Activated T-cell treated with anti-CD3 and anti-CD28 coated beads, Interleukin-2, amount 50 U/mL, for 48 hours (primary cell): ENCODE measurements at places on chromosomes 5 and 9.

GRCh38 chr5:133797167-133797566, 171.3 kb downstream of the C5orf15 start:
- DNase-seq, result no peak

- DNase-seq, result no peak
Observed at GRCh38 chr9:124271660-124272059, 13.9 kb downstream of the NEK6 start.

- DNase-seq, result no peak
Observed at GRCh38 chr5:98749046-98749445, 24.4 kb upstream of the RGMB start.

GRCh38 chr5:122435761-122436160, 123.7 kb downstream of the SNCAIP start:
- no peak for DNase-seq

- no peak for DNase-seq
Observed at GRCh38 chr9:133713960-133714495, 24.1 kb downstream of the SARDH start.

- DNase-seq, result no peak
Observed at GRCh38 chr9:100589582-100589981, 11.7 kb downstream of the CAVIN4 start.

GRCh38 chr9:120765910-120766425, 27.2 kb downstream of the FBXW2 start:
- no peak for DNase-seq

- peak; percentile 15 for DNase-seq
Observed at GRCh38 chr5:88555674-88556073, 287.0 kb upstream of the TMEM161B start.

DNA sequence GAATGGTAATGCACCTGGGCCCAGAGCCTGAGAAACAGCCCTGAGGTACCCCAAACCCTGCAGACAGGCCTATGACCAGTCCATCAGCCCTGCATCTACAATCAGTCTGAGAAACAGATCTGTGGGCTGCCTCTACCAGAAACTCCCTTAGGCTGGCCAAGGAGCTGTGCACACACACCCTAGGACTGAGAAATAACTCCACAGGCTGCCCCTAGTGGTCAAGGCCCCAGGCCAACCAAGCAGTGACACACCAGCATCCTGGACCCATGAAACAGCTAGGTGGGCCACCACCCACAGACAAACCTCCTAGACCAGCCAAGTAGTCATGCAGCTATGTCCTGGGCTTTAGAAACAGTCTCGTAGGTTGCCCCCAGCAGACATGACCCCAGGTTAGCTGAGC, 253.6 kb upstream of the VLDLR start:
- DNase-seq, result no peak

DNA sequence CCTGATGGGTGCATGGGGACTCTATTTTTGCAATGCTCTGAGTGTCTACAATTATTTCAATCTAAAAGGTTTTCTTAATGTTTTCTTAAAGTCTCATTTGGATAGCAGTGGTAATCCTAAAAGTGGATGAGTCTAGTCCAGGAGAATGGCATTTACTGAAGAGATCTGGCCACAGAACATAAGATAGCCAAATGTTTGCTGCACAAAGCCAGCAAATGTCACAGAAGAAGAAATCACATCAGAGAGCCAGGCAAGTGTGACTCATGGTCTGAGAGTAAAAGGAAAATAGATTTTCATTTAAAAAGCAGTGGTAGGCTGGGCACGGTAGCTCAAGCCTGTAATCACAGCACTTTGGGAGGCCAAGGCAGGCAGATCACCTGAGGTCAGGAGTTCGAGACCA, 352.7 kb upstream of the GRAMD2B start:
- no peak for DNase-seq

GRCh38 chr5:131005963-131006684, 158.9 kb downstream of the HINT1 start:
- DNase-seq, result no peak

GRCh38 chr9:128164307-128164885, 4.3 kb downstream of the BBLN start:
- DNase-seq, result no peak

DNA sequence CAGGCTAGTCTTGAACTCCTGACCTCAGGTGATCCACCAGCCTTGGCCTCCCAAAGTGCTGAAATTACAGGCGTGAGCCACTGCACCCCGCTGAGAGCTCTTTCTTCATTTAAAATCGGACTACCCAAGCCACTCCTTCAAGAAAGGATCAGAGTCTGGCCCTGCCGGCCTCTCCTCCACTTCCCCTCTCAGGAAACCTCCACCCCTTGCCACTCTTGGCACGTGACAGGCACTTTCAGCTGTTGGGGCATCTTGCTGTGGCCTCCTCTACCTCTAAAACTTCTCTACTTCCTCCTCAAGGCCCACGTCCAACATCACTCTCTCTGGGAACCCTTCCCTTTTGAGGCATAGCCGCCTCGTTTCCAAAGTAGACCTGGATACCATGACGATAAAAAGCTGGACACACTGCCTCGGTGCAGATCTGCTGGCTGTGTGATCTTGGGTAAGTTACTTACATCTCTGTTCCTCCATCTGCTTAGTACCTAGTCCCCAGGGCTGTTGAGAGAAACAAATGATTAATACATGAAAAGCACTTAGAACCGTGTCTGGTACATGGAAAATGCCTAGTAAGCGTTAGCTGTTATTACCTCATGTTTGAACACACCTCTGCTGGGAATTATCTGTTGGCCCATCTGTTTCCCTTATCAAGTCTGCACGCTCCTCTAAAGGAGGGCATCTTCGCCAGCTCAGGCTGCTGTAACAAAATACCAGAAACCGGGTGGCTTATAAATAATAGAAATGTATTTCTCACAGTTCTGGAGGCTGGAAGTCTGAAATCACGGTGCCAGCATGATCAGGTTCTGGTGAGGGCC, 55.3 kb downstream of the SMIM23 start:
- no peak for DNase-seq

GRCh38 chr5:143121135-143121475, 282.4 kb downstream of the NR3C1 start:
- no peak for DNase-seq

GRCh38 chr5:98556712-98557111, 216.8 kb upstream of the RGMB start:
- DNase-seq, result no peak

DNA sequence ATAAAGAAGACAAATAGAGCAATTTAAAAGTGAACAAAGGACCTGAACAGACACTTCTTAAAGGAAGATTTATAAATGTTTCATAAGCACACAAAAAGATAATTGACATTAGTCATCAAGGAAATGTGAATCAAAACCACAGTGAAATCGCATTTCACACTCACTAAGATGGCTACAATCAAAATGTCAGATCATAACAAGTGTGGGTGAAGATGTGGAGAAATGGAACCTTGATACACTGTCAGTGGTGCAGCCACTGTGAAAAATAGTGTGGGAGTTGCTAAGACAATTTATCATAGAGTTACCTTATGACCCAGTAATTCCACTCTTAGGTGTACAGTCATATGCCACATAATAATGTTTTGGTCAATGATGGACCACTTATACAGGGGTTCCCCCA, 54.5 kb upstream of the HTR4 start:
- no peak for DNase-seq

- DNase-seq, result no peak
Observed at GRCh38 chr5:37005252-37005651, 128.7 kb downstream of the NIPBL start.

DNA sequence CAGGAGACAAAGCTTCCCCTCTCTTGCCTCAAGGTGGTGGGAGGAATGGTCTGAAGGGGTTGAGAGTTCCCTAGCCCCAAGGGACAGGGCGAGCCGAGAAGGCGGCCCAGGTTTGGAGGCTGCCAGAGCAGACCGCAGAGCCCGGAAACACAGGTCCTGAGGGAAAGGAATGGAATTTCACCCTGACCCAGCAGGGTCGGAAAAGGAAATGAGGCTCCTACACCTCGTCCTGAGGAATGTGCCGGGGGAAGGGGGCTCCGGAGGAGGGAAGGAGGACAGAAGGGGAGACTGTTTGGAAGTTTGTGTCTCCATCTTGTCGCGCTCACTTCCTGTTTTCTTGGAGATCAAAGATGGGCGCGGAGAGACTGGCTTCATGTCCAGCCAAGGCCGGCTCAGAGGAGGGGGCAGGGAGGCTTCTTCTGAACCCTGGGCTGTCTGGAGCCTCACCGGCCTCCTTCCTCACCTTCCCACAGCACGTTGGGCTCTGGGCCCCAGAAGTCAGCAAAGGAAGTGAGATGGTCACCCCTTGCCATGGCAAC, 9.6 kb downstream of the ENG start:
- DNase-seq, result no peak

DNA sequence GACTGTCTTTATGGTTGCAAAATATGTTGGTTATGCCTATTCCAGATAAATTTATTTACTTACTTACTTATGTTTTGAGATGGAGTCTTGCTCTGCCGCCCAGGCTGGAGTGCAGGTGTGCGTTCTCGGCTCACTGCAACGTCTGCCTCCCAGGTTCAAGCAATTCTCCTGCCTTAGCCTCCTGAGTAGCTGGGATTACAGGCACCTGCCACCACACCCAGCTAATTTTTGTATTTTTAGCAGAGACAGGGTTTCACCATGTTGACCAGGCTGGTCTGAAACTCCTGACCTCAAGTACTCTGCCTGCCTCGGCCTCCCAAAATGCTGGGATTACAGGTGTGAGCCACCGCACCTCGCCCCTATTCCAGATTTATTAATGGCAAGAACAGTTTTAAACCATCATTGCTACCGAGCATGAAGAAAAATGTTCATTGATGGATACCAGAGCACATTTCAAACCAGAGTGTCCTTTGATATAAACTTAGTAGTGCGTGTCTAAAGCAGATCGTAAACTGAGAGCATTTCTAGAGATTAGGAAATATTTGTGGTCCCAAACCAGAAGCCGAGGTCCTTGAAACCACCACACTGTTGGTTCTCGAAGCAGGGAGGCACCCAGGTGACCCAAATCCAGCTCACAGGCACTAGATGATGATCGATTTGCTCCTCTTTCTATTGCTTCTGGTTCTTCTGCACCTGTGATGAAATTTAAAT, 85.2 kb downstream of the GRAMD2B start:
- peak; percentile 25 for DNase-seq

GRCh38 chr5:142106061-142106460, 2.5 kb upstream of the NDFIP1 start:
- no peak for DNase-seq

- no peak for DNase-seq
Observed at GRCh38 chr5:68193481-68194036, 22.0 kb upstream of the PIK3R1 start.

GRCh38 chr5:14342306-14342705, 199.2 kb downstream of the TRIO start:
- DNase-seq, result no peak

- DNase-seq, result no peak
Observed at GRCh38 chr9:78595200-78595945, 298.4 kb downstream of the PSAT1 start.

DNA sequence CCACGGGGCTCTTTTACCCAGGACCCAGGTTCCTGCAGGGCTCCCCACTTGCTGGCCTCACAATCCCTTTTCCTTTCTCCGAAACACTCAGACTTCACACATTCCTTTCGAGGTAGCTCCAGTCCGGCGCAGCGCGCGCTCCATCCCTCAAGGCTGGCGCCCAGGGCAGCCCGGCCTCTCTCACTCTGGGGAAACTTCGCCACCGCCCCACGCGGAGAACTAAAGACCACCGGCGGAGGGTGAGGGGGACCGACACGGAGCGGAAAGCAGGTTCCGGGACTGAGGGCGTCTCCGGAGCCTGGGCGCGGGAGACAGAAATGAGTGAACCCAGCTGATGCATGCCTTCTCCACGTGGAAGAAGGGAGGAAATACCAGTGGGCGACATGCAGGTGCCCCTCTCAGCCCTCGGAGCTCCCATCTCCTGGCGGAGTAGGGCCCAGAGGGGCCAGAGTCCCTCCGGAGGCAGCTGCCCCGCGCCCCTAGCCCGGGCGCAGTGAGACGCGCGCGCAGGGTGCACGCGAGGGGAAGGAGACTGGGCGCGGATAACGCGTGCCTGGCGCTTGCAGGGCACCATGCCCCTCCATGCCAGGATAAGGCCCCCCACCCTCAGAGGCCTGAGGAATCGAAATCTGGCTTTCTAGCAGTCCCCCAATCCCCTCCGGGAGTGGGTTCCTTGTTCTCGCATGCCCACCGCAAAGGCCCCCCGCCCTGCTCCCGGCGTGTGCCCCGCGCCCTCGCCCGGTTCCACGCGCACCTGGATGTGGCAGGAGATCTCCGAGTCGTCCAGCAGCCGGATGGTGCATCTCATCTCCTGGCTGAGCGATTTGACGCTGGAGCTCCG, 650 bp downstream of the FRMD3 start:
- DNase-seq, result peak; percentile 18

GRCh38 chr5:68729678-68730077, 364.1 kb upstream of the SLC30A5 start:
- DNase-seq, result no peak

GRCh38 chr9:84667571-84668195, 1.8 kb upstream of the NTRK2 start:
- peak; percentile 14 for DNase-seq

- DNase-seq, result no peak
Observed at GRCh38 chr5:59620535-59621212, 272.9 kb downstream of the PDE4D start.

DNA sequence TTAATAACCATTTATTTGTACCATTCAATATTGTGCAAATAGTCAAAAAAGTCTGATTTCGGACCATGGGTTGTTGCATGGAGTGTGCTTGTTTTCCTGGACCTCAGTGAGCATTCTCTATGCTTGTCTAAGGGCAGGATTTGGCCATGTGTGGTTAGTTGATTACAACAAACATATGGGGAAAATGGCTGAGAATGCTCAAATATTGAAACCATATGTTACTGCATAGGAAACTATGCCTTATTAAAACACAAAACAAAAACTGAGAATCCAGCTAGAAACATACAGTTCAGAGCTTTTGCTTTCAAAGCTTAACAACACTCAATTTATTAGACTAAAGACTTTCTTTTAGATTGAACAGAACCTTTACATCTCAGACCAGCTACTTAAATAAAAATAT, 928.3 kb downstream of the NR2F1-AS1 start:
- DNase-seq, result no peak

DNA sequence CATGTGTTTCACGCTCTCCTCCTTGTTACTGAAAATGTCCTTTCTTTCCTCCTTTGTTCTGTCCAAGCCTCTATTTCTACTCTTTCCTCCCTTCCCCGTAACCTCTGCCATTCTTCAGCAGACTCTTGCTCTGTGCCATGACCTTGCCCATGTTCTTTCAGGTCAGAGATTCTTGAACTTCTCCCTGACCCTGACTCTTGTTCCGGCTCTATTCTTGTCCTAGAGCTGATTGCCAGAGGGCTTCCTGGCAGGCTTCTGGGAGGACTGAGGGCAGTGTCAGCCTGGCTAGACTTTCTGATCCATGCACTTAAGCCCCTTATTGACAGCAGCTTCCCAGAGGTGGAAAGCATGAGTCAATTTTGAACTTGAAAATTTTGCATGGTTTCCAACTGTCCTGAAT, 174.2 kb downstream of the TMEM161B start:
- no peak for DNase-seq
